Fibroblast of skin of right biceps (primary cell): ENCODE measurements at places on chromosomes 2 and 18.
A peak's percentile ranks its signal among the peaks of the same experiment; 100 is the strongest.

DNA sequence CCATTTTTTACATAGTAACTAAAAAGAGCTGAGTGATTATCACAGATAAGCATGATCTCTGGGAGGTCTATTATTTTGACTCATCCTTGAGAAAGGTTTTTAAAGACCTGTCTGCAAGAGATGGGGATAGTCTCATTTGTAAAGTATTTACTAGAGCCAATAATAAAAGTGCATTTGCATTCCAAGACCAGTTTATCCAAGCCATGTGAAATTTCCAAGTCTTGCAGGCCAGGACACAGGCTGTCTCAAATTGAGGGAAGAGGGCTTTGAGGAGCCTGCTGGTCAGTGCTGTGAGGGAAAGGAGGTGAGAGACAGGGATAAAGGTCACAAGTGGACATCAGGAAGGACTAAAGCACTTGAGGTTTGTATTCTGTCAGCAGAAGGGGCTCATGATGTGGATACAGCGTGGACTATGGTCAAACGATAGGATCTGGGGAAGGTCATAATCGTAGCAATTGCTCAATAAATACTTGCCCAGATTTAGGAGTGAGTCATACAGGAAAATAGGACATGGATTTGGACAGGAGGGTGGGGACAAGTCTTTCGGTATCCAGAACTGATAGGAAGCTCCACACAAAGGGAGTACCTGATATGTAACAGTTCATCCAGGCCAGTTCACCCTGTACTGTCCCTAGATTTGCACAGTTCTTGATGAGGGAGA lies 6.6 kb upstream of the CDH2 start:
- DNase-seq = peak; percentile 87

DNA sequence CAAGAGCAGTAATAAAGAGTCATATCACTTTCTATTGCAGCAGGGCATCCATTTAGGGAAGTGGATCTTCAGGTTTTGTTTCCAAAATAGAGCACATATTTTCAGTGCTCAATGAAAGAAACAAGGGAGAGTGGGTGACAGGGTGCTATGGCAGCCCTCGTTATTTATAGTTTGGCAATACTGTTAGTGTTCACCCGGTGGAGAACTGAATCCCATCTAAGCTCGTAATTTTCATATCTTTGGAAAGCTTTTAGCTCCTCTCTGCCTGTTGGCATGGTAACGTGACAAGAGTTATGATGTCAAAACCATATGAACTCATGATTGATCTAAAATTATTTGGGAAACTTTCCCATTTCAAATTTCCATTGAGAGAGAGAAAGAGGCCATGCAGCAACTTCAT lies 331.9 kb downstream of the LRRTM1 start:
- no peak for DNase-seq

GRCh38 chr2:118520246-118520645 lies 327.2 kb downstream of the EN1 start:
- no peak for DNase-seq

GRCh38 chr18:49630246-49630699 lies 68.4 kb downstream of the LIPG start:
- no peak for DNase-seq

DNA sequence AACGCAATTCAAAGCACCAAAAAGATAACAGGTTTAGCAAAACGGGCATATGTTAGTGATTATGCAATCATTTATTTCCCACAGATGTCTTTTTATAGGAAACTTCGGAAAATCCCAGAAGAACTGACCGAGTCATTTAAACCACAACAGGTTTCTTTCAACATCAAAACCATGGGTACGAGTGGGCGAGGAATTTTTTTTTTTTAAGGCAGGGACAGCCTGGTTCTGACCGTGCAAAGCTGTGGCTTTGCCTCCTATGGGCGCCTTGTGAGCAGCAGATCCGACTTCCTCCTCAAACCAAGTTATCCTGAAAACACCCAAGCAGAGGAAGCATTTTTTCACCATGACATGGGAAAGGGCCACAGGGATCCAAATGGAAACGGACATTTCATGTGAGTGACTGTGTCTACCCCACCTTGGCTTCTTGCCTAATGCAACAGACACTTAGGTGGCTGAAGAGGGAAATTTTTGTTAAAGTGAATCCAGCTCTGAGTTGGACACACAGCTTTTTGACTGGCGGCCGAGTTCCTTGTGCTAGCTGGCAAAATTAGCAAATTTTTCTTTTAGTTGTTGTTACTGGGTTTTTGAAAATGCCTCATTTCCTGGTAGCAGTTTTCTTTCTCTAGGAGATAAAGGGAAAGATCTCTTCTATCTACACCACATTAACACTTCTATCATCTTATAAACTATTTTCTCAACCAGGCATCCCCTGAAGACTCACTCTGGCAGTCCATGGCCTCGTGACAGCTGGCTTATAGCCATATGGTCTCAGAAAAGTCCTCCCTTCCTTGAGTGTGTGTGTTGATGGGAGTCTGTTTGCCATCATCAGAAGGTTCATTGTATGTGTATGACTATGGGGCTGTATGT lies 487.4 kb upstream of the ZEB2 start:
- peak; percentile 99 for DNase-seq

DNA sequence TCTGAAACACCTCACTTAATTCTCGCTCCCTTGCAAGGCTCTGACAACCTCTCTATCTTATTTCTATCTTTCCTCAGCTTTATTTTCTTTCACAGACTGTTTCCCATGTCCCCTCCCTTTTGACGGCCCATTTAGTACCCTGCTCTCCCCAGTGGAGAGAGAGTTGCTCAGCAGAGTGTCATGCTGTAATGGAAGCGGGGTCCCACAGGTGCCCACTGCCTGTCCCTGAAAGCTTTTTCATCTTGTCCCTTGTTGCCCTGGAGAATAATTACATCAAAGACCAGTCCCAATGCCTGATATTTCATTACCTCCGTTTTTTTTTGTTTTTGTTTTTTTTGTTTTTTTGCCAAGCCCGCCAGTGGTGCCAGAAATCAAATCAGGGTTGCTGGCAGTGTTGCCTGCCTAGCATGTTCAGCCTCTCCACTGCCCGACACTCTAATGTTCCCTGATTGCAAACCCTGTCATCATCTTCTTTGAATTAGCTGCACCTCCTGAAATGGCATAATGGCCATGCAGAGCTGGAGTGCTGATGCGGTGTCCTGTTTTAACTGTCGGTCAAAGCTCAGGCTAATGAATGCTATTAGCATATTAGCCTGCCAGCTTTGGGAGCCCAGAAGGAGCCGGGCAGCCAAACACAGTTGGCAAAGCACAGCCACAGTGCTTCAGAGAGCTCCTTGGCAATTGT lies 71.2 kb upstream of the CAVIN2 start:
- DNase-seq = no peak

GRCh38 chr2:212271583-212271982 lies 267.0 kb downstream of the ERBB4 start:
- no peak for DNase-seq

DNA sequence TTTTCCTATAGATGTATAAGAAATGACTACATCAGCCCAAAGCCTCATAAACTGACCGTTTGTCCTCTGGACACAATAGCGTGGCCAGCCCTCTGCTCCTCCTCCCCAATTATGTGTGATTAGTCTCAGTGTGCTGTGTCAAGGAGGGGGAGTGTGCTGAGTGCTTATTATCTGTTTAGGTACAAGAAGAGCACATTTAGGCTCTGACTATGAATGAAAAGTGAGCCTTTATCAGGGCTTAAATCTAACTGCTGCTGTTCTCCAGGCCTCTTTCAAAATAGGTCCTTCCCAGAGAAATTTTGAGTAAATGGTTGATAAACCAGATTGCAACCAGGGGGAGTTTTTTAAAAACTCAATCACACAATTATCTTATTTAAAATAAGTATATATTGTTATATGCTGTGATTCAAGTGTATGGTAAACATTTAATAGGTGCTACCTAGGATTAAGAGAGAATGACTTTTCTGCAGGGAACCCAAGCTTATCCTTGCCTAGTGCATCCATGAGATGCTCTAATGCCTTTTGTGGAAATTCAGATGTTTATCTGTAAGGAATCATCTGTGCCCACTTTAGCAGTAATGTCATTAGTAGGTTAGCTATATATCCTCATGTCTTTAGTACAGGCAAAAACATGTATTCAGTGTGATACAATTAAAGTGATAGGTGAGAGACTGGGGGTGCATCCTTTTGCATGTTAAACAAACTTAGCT lies 168.7 kb upstream of the SIX3 start:
- no peak for DNase-seq

GRCh38 chr2:95272781-95273180 lies 1.5 kb upstream of the PROM2 start:
- DNase-seq = no peak

DNA sequence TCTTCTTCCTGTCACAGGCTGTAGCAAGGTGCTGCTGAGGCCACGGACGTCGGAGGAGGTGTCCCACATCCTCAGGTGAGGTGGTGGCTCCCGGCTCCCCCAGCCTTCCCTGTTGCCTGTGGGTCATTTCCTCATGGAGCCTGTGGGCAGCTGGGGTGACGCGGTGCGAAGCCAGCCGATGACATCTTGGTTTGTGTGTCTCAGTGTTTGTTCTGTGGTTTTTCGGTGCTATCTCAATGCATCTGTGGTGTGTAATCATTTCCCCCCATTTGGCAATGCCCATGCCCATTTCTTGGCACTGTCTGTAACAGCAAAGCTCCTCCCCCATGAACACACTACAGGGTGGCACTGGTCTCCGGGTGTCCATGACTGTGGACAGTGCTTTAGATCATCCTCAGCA lies 6.6 kb downstream of the D2HGDH start:
- DNase-seq = no peak

- DNase-seq = peak; percentile 51
Observed at GRCh38 chr2:187689372-187689771, 135.1 kb upstream of the TFPI start.

GRCh38 chr2:168552450-168552856 lies 96.4 kb downstream of the CERS6 start:
- DNase-seq = no peak

GRCh38 chr2:235709969-235710879 lies 216.4 kb downstream of the AGAP1 start:
- no peak for DNase-seq

GRCh38 chr2:151361674-151362370 lies 4.4 kb downstream of the TNFAIP6 start:
- DNase-seq = peak; percentile 67

GRCh38 chr2:31384351-31384750 lies 30.2 kb downstream of the XDH start:
- peak; percentile 92 for DNase-seq

DNA sequence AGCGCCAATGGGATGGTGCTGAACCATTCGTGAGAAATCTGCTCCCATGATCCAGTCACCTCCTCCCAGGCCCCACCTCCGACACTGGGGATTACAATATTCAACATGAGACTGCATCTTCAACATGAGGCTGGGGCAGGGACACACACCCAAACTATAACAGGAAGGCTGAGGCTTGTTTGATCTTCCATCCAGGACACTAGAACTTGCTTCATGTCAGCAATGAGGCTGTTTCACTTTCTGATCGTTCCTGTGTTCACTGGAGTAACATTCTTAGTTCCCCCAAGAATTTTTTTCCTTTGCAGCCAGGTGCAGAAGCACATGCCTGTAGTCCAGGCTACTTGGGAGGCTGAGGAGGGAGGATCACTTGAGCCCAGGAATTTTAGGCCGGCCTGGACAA lies 30.8 kb upstream of the SOX11 start:
- no peak for DNase-seq

DNA sequence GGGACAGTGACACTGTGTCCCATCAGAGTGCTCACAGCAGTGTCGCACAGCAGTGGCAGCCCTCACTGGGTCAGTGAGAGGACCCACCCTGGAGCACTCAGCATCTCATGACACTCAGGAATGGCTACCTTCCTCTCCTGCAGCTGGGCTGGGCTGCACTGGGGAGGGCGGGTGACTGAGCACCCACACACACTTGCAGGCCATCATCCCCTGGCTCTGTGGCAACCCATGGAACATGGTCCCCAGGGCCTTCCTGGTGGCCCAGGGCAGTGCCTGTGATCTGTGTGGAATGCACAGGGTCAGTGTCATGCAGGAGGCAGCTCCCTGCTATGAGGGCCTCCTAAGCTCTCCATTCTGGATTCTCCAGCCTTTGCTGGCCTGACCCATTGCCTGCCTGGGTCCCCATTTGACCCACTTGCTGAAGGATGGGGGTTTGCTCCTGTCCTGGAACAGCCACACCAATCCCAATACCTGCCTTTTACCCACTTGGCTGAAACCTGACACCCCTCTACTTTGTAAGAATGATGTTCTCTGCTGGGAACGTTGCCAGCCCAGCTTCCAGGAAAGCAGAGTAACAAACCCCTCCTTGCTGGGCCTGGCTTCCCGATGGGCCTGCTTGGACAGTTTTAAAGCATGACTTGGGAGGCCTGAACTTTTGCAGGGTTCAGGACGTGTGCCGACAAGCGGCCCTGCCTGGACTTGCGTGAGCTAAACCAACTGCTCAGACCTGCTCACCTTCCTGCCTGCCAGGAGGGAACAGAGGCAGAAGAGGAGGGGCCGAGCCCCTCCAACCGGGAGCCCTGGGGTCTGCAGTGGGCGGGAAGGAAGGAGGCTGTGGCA lies 13.7 kb downstream of the HS6ST1 start:
- DNase-seq = peak; percentile 97

DNA sequence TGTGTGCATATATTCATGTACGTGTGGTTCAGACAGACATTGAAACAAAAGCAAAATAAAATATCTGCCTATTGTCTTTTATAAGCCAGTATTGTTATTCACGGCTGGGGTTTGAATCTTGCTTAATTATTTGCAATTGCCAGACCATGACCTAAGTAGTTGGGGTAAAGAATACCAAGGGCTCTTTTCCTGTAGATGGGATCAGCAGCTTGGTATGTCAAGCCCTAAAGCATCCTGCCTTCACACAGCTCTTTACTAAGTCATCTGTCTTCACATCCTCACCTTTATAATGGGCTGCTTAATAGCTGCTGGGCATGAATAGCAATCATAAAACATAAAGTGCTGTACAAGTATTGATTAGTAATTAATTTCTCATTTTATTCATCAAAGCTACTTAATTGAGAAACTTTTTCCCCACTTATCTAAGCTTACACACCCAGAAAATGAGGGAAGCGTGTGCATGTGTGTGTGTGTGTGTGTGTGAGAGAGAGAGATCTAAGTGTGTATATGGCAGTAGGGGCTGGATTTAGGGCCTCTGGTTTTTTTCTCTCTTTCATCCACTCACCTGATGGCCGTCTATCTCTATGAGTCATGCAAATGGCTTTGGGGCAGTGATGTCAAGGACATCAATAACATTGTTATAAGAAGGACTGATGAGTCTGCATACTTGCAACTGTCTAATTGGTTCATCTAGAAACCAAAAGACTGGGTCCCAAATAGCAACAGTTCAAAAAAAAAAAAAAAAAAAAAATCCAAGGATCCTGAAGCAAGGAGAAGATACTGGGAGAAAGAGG lies 244.1 kb upstream of the TNP1 start:
- peak; percentile 88 for DNase-seq

DNA sequence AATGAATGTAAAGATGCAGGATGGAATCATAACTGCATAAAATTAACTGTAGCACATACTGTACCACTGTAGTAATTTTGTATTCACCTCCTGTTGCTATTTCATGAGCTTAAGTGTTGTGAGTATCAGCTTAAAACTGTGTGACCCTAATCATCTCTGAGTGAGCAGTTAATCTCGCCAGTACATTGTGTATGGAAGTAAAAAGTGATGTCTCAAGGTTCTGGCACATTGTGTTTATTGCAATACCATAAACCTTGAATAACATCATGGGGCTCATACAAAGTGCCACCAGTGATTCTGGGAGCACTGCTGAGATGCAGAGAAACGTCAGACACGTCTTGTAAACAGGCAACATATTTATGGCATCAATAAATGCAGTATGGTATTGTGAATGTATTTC lies 124.5 kb downstream of the PMAIP1 start:
- no peak for DNase-seq
